ENCODE measurements at places on chromosomes 6 and 20.

DNA sequence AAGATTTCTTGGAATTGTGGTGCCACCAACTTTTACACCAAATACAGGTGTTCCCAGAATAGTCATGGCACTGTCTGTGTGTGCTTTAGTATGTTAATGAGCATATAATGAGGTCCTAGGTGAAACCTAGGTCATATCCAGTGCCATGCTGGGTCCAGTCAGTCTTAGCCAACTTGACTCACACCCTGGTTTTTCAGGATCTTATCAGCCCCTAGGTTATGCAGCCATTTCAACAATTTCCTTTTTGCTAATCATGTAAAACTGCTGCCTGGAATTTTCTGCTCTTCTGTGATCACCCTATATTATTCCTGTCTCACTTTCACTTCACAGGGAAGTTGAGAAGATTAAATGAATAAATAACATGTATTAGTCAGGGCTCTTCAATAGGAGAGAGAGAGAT, 23.7 kb downstream of the SDHAF4 start:
- no peak for DNase-seq

GRCh38 chr20:32285082-32285620, 7.7 kb downstream of the KIF3B start:
- no peak for DNase-seq

DNA sequence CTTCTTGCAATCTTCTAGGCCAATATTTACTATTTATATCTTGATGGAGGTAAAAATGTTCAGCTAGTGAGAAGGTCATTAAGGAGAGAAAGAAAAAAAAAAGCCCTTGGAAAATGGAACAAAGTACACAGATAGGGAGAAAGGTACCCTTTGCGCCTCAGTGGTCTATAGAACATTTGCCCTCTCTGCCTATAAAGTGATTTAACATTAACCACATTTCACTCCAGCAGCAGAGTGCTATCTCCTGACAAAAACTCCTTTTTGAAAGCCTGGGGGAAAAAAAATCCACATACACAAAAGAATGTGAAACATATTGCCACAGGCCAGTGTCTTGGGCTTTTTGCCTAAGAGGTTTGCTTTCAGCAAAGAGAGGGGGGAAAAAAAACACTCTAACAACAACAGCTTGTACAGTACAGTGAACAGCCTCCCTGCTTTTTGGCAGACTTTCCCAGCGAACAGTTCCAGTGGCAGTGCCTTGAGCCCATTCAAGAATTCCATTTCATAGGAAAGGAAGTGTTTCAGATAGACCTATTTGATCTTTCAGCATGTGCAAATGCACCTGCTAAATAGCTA, 695 bp downstream of the ARHGAP18 start:
- no peak for DNase-seq

- no peak for DNase-seq
Observed at GRCh38 chr6:43895656-43896328, 125.8 kb downstream of the VEGFA start.

DNA sequence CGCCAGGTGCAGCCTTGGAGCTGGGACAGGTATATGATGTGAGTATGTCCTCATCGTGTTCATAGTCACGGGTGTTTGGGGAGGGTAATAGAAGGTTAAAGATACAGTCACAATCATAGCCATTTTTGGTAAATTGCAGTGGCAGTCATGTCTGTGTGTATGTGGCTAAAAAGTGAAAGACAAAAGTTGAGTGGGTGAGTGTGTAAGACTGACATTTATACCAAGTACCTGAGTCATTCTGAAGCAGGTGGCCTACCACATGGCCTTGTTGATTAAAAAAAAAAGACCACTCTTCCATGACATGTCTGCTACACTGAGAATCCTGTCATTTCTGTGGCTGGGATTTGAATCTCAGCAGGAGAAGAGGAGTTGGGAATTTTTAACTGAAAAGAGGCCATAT, 181.9 kb downstream of the SCP2D1 start:
- DNase-seq: no peak

- DNase-seq: no peak
Observed at GRCh38 chr20:53171065-53171464, 198.9 kb downstream of the TSHZ2 start.

GRCh38 chr6:43680308-43681200, 7.0 kb downstream of the MRPS18A start:
- no peak for DNase-seq

GRCh38 chr6:154377726-154378125, 21.1 kb upstream of the IPCEF1 start:
- DNase-seq: no peak

DNA sequence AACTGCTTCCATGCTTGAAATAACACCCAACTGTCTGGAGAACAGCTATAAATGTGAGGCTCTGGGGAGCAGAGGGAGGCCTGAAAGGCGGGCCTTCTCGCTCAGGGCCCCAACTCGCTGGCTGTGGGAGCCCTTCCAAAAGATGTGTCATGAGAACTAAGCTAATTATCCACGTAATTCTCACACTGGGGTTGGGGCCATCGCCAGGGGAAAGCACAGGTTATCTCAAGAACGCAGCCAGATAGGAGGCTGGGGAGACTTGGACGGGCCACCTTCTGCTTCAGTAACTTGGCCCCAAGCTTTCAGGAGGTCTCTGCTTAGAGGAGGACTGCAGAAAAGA, 1.6 kb downstream of the PXDC1 start:
- DNase-seq: peak; percentile 71

DNA sequence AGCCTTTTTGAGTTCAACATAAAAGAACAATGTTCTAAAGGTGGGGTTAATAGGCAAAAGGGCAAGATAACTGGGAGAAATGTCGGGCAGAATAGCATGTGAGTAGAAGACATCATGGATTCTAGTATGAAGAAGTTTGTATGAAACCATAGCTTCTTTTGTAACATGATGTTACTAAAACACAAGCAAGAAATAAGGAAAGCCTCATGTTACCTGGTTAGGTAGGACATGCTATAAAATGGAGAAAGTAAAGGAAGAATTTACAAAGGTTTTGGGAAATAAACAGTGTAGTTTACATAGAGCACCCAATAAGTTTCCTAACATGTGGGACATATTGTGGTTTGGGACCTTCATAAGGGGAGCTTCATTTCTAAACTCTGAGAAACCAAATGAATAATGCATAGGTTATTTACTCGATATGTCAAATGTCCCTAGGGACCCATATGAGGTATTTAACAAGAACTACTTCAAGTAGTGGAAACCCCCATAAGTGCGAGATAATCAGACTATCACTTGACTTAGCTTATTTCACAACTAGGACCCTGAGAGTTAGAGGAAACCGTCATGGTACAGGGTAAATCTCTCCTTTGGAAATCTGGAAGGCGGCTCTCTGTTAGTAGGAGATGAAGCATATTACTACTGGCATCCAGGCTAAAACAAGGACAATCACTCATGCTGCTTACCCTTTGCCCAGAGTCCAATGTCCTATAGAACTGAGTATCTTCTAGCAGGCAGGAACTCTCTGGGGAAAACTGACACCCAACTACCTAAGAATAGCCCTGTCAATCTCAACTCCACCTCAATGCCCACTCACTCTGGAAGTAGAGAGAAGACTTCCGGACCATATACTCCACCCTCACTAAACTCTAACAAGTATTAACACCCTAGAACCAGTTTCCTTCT, 57.5 kb downstream of the ILRUN start:
- no peak for DNase-seq

DNA sequence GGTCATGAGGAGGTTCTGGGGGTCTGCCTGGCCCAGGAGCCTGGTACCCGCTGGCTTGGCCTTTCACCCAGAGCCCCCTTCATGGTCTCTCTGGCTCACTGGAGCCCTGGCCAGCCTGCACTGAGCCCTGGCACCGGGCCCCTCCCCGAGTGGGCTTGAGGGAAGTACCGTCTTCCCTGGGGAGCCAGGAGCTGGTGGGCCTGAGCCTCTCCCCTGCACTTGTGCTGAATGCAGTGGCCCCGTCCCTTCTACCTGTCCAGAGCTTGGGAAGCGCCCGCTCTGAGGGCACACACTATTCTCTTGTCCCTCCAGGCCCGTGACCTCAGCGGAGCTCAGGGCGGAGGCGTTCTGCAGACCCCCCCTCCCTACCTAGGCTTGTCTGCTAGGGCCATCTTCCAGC, 62.2 kb downstream of the TCP11 start:
- DNase-seq: no peak

DNA sequence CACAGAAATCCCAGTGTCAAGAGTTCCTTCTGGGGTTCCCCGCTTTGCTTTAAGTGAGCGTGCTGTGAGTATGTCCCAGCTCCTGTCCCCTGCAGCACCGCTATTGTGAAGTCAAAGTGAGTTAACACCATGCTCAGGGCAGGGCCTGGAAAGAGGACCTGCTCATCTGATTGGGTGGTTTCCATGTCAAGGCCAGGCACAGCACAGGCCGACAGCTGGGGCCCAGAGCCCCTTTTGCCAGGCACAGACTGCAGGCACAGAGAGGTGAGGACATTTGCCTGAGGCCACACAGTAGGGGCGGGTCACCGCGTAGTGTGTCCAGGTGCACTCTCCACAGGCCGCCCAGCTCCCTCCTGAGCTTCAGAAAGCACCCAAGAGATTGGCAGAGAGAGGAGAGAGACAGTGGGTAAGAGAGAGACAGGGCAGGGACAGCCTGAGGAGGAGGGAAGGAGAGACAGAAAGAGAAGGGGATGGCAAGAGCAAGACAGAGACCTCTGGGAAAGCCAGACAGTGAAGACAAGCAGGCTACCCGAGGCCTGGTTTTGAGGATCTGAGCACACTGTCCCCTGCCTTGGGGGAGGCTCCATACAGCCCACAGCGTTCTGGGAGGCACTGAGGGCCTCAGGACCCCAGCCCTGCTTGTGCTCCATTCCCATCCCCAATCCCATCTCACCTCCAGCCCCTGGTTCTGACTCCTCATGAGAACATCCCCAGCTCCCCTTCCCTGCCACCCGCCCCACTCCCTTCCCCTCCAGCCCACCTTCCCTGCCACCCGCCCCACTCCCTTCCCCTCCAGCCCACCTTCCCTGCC, 6.5 kb upstream of the BPIFB1 start:
- DNase-seq: no peak

GRCh38 chr6:18350271-18350670, 36.9 kb upstream of the RNF144B start:
- DNase-seq: no peak

GRCh38 chr6:111522393-111523020, 39.5 kb upstream of the REV3L start:
- no peak for DNase-seq

DNA sequence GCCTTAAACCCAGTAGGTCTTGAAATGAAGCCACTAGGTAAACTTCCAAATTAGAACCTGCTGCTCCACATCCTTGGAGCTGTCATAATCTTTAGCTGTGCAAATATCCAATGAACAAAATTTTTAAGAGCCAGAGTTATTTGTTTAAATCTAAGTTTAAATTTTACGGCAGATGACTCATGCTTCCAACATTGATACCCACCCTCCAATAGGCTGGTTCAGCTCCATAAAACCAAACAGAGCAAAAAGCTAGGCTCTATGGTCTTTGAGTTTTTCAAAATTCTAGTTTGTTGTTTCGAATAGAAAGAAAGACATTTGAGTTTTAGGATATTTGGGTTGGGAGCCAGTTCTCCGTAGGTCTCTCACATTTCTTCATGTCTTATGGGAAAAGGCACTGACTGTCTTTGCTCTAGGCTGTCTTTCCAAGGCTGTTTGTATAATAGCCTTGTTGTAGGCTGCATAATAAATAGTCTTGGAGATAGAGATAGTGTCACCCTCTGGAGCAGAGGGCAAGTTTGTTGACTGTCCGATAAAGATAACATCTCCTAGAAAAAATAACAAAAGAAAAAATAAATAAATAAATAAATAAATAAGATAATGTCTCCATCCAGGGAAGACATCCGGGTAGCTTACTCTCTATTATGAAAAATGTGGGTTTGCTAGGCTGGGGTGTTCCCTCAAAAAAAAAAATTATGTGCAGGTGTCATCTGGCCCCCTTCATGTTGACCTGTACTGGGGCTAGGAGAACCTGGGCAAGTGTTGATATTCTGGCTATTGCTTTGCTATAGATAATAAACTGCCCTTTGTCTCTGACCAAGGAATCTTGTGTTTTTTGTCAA, 36.5 kb downstream of the SLC2A12 start:
- DNase-seq: no peak

- no peak for DNase-seq
Observed at GRCh38 chr6:17202526-17202925, 78.6 kb upstream of the RBM24 start.

GRCh38 chr6:7204726-7205125, 97.0 kb downstream of the RREB1 start:
- DNase-seq: peak; percentile 29

GRCh38 chr20:46139266-46139889, 21.3 kb downstream of the CD40 start:
- DNase-seq: no peak

- DNase-seq: no peak
Observed at GRCh38 chr6:66735106-66735890, 1028.3 kb upstream of the EYS start.

DNA sequence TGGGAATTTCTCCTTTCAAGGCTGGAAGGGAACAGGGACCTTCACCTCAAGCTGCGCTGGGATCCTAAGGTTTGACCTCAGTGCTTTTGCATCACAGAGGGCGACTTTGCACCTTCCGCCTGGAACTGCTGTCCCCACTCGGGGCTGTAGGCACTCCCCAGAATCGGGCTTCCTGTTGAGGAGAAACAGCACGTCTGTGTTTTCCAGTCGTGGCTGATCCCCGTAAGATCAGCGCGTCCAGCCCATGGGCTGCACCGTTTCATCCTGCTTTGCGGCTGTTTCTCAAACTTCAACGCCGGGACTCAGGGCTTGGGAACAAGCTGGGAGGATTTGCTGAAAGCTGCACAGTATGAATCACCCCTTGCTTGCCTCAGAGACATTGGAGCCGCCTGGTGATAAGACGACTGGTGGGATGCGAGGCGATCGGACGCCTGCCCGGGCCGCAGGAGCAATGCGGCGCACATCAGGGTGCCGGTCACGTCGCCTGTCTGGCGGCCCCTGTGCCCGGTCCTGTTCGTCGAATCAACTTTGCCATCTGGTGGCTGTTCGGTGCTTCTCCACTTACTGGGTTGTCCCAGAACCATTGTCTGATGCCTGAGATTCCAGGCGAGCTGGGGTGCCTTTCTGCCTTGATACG, 53.6 kb upstream of the FRMD1 start:
- peak; percentile 21 for DNase-seq

DNA sequence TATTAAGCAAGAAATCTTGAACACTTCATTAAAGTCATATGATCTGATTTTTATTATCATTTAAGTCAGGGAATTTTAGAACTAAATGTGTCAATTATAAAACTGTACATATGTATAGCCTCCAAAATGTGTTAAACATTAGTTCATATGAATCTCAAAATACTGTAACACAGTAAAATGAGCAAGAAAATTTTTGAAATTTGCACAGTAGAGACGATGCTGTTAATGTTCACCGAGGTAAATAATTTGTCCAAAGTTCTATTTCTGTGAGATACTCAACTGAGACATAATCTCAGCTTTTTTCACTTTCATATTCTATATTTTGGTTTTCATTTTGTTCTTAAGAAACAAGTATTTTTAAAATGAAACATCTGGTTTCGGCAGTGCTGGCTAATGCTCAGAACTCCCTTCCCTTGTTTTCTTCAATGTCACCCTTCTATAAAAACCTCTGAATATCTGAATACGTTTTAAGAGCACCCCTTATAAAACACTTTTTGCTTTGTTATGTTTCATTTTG, 353.1 kb downstream of the LAMA2 start:
- DNase-seq: no peak

- no peak for DNase-seq
Observed at GRCh38 chr6:152110886-152111820, 303.7 kb downstream of the ESR1 start.

- no peak for DNase-seq
Observed at GRCh38 chr6:43269273-43270007, 26.2 kb downstream of the TTBK1 start.

Data from fibroblast of skin of left quadriceps (primary cell).